ENCODE measurements at places on chromosomes 7 and 10.

DNA sequence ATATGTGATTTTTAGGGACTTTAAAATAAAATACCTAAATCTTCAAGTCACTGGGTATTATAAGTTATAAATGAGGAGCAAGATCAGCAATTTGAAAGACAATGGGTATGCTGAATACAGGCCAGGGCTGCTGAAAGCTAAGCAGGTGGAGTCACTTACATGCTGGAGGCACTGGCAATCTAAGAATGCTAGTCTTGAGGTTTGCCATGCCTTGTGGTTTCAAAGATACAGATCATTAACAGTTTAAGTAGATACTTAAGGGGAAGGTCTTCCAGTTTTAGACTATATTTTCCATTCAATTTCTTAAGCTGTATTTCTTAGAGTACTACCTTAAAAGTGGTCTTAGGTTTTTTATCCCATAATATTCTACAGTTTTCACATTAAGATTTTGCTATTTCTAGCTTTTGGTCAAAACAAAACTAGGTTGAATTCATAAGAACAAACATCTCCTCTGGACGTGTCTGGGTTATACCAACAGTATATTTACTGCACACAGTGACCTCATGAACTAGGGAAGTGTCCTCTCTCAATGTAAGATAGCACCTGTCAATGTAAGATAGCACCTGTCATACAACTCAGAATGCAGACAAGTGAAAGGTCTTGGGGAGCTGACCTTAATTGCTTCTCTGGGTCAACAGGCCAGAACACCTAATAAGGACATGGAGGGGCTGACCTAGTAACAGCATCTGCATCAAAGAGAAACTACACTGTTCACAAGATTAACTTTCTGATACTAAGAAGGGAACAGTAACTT, 2.0 kb downstream of the SRI start:
- DNase-seq, result peak; percentile 72

GRCh38 chr7:130242198-130243014, 24.3 kb upstream of the CPA2 start:
- DNase-seq, result peak; percentile 57

GRCh38 chr7:73395538-73396503, 37.8 kb upstream of the FZD9 start:
- DNase-seq, result no peak

DNA sequence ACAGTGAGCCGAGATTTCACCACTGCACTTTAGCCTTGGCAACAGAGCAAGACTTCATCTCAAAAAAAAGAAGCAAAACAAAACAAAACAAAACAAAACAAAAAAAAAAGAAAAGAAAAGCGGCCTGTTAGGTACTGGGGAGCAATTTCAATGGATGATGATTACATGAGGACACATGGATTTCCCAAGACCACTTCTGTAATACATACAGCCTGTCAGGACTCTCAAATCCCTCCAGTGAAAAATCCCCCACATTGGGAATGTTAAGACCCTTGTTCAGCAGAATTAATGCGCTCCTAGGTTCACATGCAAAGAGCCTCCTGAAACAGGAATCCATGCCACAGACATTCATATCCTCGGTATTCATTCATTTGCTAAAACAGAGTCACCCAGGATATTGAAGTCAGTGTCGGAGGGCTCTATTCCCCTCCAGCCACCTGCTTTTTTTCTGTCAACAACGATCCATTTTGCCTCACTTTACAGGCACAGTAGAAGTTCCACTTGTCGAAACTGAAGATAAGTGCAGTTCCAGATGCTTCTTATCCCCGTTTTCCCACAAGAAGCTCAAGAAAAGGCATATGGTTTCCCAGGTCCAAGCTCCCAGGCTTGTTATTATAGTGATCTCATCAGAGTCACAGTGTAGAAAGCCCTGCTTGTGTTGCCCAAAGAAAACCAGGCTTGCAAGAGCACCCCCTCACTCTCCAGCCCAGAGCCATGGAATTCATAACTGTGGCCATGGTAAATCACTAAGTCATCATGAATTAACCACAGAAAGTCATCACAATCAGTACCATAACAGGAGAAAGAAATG, 20.2 kb downstream of the SLC16A12 start:
- no peak for DNase-seq

DNA sequence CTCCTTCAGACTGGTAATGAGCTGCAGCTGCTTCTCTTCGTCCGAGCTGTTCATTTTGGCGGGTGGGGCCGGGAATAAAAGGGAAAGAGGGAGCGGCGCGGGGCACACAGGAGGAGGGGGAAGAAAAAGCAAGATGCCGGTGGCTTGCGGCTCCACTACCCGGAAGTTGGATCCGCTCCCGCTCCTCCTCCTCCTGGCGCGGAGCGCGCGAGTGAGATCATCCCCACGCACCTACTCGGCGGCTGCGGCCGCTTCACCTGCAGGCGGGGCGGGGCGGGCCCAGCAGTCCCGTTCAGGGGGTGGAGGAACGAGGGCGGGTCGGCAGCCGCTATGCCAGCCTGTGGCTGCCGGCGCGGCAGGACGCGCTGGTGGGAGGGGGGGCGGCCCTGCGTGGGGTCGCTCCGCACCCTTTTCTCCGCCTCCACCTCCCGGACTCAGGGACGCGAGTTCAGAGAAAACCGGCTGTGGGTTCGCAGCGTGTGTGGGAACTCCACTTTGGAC, at the start of gene SHTN1:
Gene SHTN1 (minus strand): TSS at position 162 of the 501 bp plus-strand sequence. CDS start 108 bp downstream, at position 54.
- DNase-seq, result peak; percentile 44

GRCh38 chr10:100979791-100980272, 7.5 kb downstream of the MRPL43 start:
- no peak for DNase-seq

DNA sequence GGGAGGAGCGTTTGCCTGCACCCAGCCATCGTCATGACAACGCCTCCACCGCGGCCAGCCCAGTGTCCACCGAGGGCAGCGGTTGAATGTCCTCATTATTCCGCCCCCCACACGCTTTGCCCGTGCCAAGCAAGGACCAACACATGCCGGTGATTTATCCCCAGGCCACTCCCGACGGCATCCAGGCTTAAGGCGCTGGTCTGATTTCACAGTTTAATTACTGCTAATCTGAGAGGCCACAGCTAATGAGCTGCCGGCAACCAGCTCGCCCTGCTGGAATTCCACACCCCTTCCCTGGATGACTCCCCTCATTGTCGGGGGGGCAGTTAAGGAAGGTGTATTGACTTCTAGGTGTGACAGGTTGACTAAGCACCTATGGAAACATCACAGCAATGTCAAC, 432.3 kb downstream of the DNAJB6 start:
- DNase-seq, result no peak

DNA sequence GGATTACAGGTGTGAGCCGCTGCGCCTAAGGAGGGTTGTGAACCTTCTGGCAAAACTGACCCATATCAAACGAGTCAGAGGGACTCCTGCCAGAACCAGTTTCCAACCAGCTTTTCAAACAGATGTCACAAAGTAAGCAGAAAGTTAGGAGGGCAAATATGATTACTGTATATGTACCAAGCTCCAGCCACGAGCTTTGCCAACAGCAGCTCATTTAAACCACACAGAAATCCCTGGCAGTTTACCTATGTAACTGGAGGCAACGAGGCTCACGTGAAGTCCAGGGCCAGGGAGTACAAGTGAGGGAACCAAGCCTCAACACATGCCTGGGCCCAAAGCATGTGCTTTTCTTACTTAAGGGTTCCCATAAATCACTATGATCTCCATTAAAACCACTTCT, 12.5 kb upstream of the DAGLB start:
- no peak for DNase-seq

All from erythroblast (primary cell).